ENCODE measurements at places on chromosomes 5 and 9.

GRCh38 chr9:128684325-128685199 lies 4.5 kb upstream of the SET start:
- peak; percentile 55 for DNase-seq

- DNase-seq = no peak
Observed at GRCh38 chr5:51156838-51157237, 226.4 kb upstream of the ISL1 start.

GRCh38 chr5:149773291-149774095 lies 43.4 kb downstream of the PPARGC1B start:
- no peak for DNase-seq

DNA sequence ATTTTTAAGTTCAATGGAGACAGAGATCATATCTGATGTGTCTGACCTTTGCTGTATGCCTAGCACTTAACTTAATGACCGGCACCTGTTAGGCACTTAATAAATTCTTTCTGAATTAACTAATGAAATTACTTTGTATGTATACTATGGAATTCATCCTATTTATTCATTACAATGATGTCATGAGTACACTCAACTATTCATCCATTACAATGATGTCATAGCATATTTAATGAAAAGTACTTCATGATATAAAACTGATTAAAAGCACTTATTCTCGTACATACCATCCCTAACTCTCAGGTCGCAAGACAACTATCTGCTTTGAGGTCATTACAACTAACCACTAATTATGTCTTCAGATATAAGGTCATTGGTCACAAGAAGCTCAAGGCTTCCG lies 1131.6 kb downstream of the DTWD2 start:
- no peak for DNase-seq

DNA sequence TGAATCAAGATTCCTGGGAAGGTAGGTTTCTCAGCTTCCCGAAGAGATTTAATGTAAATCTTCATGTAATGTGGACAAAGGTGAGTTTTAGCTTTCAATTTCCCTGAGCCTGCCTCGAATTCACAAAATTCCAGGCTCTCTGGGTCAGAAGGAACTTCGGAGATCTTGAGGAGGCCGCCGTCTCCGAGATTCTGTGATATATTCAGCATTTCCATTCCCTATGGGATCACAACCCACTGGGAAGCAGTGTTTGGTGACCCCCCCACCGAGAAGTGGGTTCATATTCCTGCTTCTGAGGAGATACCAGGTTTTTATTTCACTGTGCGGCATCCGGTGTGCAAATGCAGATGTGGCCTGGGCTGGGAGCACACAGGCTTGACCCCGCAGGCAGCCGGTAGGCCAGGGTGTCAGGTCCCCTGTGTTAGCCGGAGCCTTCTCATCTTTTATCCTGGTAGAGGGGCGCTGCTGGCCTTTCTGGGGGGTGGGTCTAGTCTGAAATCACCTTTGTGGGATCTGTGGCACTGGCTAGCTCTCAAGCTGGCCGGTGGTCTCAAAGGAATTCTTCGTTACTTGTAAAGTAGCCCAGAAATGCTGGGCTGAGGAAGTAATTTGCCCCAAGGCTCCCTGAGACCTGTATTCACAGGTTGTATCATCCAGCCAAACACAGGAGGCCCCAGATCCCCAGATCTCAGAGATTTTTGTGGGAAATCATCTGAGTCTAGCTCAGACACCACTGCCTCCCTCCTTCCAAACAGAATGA lies 1.4 kb downstream of the PLEKHG4B start:
- no peak for DNase-seq

DNA sequence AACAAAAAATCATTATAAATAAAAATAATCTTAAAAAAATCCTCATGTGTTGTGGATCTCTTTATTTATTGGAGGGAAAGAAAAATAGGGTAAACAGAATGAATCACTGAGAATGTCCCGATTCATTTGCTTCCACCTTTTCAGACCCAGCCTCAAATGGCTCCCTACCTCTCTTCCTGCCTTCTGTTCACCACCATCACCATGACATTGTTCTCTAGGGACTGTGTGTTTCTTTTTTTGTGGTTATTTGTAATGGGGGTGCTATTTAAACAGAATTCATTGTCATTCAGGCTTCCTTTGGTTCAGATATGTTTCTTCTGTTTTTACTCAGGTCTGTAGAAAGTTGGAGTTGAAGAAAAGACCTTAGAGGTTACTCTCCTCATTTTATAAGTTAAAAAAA lies 198.2 kb downstream of the KIF4B start:
- DNase-seq = no peak

DNA sequence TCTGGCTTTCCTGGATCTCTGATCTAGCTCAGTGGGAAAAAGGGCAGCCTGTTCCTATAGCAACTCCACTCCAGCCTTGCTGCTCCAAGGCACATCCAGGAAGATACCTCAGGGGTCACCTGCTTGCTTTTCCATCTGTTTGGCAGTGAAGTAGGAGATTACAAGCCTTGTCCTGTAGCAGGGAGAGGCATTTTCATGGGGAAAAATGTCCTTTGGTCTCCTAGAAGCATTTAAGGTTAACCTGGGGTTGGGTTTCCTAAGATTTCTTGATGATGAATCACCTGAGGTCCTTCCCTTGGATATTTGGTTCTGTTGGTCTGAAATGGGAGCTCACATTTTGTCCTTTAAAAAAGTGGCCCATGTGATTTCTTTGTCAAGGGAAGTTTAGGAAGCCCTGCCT lies 1.5 kb upstream of the TMEM174 start:
- no peak for DNase-seq

DNA sequence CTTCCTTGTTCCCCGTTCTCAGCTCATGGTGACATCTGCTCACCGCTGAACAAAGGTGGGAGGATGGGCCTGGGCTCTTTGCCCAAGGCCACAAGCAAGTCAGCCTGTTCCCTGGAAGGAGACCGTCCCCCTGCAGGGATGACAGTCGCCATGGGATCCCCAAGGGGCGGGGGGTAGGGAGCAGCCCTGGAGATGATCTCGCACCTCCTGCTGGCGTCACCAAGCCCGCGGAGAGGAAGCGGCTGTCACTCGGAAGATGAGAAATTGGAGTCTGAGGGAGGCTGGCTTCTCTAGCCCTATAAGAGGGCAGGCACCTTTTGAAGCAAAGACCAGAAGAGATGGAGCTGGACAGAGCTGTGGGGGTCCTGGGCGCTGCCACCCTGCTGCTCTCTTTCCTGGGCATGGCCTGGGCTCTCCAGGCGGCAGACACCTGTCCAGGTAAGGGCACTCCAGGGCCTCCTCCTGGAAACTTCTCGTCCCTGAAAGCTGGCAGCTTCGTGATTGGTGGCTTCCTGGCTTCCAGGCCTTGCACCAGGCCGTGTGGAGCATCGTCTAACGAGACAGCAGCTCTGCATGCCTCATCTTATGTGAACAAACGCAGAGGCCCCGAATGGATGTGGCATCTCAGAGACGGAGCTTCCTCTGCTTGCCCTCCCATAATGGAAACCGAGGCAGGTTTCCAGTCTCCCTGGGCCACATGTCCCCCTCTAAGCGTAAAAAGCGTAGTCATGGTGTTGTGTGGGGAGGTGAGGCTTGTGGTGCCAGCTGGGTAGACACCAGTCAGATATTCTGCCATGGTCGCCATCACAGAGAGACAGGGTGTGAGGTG lies at the start of gene FCN2:
Gene FCN2 (plus strand): TSS at position 327 of the 829 bp plus-strand sequence. CDS start 12 bp downstream, at position 339.
- DNase-seq = no peak

DNA sequence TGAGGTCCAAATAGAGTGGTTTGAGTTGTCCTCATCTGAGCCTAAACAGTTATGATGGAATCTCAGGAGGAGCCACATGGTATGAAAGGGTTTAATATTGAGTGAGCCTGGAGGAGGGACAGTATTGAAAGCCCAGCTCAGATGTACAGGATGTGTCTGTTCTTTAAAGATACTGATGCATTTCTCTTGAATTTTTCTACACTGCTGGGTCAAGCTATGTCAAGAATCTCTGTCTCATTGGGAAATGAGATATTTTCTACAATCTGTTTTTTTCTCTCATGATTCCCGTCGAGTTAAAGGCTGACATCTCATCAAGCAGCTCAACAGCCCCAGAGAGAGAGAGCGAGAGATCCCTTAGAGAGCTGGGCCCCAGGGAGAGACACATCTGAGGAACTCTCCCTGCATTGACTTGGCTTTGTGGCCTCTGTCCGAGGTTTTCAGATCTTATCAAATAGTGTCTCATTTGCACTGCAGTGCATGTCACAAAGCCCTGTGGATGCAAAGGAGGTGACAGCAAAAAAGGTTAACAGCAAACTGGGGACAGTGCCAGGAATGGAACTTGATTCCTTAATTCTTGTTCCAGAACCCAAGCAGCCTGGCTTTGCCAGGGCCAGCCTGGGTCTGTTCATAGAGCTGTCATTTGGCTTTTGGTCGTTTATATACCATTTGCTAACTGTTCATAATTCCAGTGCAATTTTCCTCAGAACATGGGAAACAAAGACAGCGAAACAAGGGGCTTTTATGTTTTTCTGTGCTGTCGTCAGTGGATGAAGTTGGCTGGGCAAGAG lies 19.0 kb upstream of the ACTBL2 start:
- DNase-seq = no peak

DNA sequence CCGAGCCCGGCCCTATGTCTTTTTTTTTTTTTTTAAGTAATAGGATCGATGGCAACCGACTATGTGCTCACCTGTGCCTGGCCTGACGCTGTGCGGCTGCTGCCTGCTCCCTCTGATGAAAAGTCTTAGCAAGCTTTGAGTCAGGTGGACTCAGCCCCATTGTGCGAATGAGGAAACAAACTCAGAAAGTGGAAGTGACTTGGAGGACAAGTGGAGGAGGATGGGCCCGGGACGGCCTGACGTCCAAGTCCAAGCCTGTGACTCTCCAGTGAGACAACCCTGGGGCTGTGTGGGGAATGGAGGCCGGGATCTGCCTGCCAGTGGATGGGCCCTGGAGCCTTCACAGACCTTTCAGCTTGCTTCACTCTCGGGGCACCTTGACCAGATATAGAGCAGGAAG lies 57.9 kb downstream of the EXD3 start:
- DNase-seq = no peak

DNA sequence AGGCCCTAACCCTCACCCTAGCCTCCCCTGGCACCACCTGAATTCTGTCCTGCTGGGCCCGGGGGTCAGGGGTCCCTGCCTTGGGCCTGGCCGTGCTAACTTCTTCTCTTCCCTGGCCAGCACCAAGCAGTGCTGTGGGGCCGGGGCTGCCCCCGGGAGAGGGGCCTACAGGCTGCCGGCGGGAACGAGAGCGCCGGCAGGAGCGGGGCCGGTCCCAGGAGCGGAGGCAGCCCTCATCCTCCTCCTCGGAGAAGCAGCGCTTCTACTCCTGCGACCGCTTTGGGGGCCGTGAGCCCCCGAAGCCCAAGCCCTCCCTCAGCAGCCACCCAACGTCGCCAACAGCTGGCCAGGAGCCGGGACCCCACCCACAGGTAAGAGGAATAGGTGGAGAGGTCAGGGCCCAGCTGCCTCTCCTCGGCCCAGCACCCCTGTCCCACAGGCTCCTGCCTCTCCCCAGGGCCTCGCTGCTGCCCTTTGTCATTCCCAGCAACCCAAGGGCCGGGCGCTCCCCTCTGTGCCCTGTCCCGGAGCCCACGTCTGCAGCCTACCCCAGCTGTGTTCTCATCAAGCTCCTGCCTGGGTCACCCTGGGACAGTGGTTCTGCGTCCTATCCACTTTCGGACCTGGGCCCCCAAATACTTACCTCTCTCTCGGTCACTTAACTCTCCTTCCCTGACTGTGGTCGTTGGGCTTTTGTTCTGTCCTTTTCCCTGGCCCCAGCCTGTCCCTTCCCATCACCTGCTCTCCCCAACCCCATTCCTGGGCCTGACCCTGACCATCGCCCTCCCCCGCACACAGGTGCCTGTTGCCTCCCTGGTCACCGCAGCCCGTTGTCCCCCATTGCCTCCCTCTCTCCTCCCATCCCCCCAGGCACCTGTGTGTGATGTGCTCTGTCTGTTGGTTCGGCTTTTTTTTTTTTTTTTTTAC lies 243.2 kb downstream of the CACNA1B start:
- no peak for DNase-seq

DNA sequence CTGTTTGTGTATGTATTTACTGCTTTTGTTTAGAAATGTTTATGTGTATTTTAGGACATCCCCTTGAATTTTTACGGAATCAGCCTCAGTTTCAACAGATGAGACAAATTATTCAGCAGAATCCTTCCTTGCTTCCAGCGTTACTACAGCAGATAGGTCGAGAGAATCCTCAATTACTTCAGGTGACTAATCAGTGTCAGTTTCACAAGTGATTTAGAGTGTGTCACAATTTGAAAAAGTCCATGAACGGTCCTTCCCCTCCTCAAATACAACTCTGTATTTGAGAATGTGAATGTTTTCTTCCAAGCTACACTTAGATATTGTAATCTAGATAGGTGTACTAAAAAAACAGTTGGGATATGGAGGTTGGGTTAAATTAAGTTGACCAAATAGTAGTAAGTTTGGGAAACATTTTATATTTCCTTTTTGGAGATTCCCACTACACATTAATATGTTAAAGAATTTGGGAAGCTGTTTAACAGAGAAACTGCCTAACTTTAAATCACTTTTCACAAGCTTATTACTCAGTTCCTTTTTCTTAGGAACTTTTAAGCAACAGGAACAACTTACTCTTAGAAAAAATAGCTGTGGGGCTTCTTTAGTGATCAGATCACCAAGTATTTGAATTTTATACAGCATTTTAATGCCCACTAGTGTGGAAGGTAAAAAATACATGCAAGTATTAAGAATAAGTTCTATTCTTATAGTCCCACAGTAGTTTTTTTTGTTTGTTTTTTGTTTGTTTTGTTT lies 40.9 kb downstream of the RAD23B start:
- no peak for DNase-seq

- DNase-seq = no peak
Observed at GRCh38 chr5:43140286-43140685, 19.6 kb downstream of the ZNF131 start.

GRCh38 chr9:69513141-69513820 lies 158.9 kb downstream of the APBA1 start:
- no peak for DNase-seq

DNA sequence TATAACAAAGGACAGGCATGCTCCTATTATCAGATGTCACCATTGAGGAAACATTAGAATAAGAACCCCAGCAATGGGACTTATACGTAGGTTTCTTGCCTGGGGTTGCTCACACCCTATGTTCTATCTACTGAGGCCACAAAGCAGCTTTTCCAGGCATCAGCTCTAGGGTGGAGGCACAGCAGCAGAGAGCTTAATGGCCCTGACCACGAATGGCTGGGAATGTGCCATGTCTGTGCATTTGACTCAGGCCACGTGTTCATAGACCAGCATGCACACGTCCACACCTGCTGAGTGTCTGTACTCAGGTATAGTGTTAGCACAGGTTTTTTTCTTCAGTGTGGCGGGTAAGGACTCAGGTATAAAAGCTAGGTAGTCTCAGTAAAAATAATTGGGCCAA lies 129.4 kb downstream of the AOPEP start:
- DNase-seq = no peak

DNA sequence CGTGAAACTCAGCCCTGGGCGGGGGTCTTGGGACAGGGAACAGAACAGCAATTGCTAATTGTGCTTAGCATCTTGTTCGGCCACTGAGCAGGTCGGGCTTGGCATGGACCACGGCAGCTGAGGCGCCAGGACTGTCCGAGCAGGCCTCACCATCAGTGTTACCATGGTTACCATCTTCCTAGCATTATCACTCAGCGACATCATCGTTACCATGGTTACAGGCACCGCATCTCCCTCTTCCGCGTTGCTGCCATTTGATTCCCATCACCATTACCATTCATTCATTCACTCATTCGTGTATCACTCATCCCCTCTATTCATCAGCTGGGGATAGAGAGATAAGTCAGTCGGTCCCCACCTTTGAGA lies 81.0 kb upstream of the ZBTB43 start:
- DNase-seq = no peak

- no peak for DNase-seq
Observed at GRCh38 chr9:137645211-137645610, 26.4 kb downstream of the EHMT1 start.
